Activated naive CD8-positive, alpha-beta T cell treated with anti-CD3 and anti-CD28 coated beads, Interleukin-2, amount 50 U/mL, for 24 hours (primary cell): ENCODE measurements at places on chromosomes 6 and 20.
A peak's percentile ranks its signal among the peaks of the same experiment; 100 is the strongest.

DNA sequence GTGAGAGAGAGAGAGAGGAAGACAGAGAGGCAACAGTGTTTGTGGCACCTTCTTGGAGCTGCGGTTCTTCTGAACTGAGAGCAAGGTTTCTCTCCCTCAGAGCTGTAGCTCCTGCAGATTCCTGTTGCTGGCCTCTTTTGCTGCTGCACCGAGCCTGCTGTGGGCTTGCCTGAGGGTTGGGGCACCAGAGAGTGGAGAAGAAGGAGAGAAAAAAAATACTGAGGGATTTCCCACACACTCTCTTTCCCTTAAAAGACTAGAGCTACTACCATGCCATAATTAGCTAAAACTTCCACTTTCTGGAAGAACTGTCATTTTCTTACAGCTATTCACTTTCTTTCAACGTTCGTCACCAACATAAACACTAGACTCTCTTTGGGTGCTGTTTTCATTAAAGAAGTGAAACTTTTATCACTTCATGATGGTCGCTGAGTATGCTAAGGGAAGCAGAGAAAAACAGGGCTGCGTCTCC lies 18.2 kb upstream of the ECI2 start:
- H3K36me3 ChIP-seq = no peaks in the 10 kb centered on the region
- no peak overlapping the region for H3K27ac ChIP-seq
- no peak overlapping the region for H3K4me3 ChIP-seq
- peaks cover 1% of the 10 kb centered on the region for H3K27me3 ChIP-seq
- no peak for DNase-seq

- peaks cover 33% of the 10 kb centered on the region for H3K36me3 ChIP-seq
- H3K27ac ChIP-seq = no peak overlapping the region
- no peaks in the 10 kb centered on the region for H3K4me1 ChIP-seq
- H3K4me3 ChIP-seq = no peak overlapping the region
Measured at GRCh38 chr20:13416531-13416930, 195.5 kb downstream of the ISM1 start.

DNA sequence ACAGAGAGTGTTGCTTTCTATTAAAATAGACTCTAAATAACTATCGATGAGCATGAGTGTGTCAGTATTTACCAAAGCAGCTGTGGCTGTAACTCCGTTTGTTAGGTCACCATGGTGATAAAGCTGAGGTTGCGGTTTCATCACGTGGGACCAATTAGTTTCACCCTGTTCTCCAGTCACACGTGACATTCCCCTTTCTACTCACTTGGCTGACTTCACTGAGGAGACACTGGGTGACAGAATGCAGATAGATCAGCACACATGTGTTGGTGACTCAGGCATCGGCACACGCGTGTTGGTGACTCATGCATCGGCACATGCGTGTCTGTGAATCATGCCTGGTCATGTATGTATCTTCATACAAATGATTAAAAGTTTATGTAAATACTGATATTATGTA lies 285.4 kb downstream of the THBS2 start:
- no peaks in the 10 kb centered on the region for H3K36me3 ChIP-seq
- H3K4me1 ChIP-seq = no peaks in the 10 kb centered on the region
- no peak overlapping the region for H3K27ac ChIP-seq
- DNase-seq = no peak

DNA sequence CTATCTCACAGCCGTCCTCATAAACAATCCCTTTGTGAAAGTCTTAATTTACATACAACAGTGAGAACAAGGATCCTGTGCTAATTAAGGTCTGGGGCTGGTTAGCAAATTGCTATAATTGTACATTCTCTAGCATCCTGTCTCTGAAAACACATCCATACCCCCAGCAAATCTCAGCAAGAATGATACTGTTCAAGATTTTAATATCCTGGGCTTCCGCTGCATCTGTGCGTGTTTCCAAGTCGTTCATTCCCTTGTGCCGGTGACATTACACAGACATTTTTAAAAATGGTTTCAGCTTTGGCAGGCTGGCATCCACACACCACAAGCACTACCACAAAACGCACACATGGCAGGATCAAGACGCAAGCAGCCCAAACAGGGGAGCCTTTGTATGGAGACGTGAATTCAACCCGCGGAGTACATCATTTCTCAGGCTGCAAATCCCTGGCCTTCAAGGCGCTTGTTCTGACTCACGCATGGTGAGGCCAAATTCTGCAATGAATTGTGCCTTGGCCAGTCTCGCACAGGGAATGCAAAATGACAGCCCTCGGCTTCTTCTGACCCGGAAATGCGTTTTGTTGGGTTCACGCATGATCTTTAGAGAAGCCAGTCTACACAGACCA lies 20.3 kb downstream of the ZMYND8 start:
- no peaks in the 10 kb centered on the region for H3K27me3 ChIP-seq
- DNase-seq = no peak
- H3K36me3 ChIP-seq = peaks cover 25% of the 10 kb centered on the region
- H3K4me1 ChIP-seq = peaks cover 41% of the 10 kb centered on the region
- H3K4me3 ChIP-seq = no peak overlapping the region
- H3K27ac ChIP-seq = no peak overlapping the region

DNA sequence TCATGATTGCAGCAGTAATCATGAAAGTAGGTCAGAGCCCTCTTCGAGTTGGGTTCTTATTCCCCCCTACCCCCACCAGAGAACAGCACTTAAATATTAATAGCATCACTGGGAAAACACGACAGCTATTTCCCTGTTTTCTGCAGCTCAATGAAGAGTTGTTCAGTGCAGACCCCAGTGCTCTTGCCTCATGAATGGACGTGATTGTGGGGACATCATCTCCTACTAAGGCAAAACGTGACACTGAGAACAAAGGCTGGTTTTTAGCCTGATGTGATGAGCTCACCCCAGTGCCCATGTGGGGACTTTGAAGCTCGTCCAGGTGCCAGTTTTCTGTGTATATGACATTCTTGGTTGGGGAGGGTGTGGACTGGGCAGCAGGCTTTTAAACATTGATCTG lies 105.9 kb downstream of the SLC35F1 start:
- H3K27me3 ChIP-seq = peaks cover 4% of the 10 kb centered on the region
- no peak overlapping the region for H3K27ac ChIP-seq
- H3K4me3 ChIP-seq = no peak overlapping the region
- no peaks in the 10 kb centered on the region for H3K4me1 ChIP-seq
- H3K36me3 ChIP-seq = no peaks in the 10 kb centered on the region

GRCh38 chr20:45833030-45833882 lies at the start of gene SNX21:
SNX21 (plus strand) TSS chr20:45833799; CDS start chr20:45833920, 121 bp downstream.
- peak within 1 kb of the TSS; percentile 75 for H3K4me3 ChIP-seq
- H3K4me1 ChIP-seq = peaks cover 9% of the 10 kb centered on the region
- no peaks in the 10 kb centered on the region for H3K36me3 ChIP-seq
- no peak within 1 kb of the TSS for H3K27ac ChIP-seq
- peak; percentile 35 for DNase-seq

- peaks cover 2% of the 10 kb centered on the region for H3K36me3 ChIP-seq
- H3K27ac ChIP-seq = peak overlapping the region; percentile 65
- peak; percentile 45 for DNase-seq
- no peaks in the 10 kb centered on the region for H3K27me3 ChIP-seq
- H3K4me1 ChIP-seq = peaks cover 87% of the 10 kb centered on the region
- no peak overlapping the region for H3K4me3 ChIP-seq
Measured at GRCh38 chr6:112037783-112038216, 16.1 kb upstream of the CCN6 start.

GRCh38 chr6:72421387-72421786 lies 200.5 kb upstream of the KCNQ5 start:
- no peak overlapping the region for H3K4me3 ChIP-seq
- H3K27ac ChIP-seq = no peak overlapping the region
- H3K27me3 ChIP-seq = peaks cover 2% of the 10 kb centered on the region

DNA sequence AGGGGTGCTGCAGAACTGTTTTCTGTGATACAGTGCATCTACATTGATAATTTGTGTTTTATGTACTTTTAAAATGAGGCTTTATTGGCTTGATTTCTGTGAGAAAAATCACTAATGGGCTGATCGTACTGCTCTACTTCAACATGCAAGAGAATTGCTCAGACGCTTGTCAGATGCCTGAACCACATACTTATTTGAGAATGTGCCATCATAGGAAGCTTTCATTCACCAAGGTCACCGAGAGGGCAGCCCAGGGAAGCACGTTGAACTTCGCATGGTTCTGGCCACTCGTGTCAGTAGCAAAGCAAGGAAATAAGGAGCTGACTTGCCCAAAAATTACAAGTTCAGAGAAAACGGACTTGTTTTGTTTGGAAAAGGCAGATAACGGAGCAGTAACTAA lies 168.5 kb upstream of the AKAP12 start:
- H3K27ac ChIP-seq = no peak overlapping the region
- H3K36me3 ChIP-seq = peaks cover 66% of the 10 kb centered on the region
- H3K4me3 ChIP-seq = no peak overlapping the region
- no peak for DNase-seq
- H3K27me3 ChIP-seq = no peaks in the 10 kb centered on the region

GRCh38 chr6:134449004-134449403 lies 131.1 kb upstream of the SGK1 start:
- H3K36me3 ChIP-seq = no peaks in the 10 kb centered on the region
- no peak for DNase-seq
- no peaks in the 10 kb centered on the region for H3K27me3 ChIP-seq
- H3K4me1 ChIP-seq = peaks cover 15% of the 10 kb centered on the region

GRCh38 chr6:142210606-142211005 lies 63.5 kb downstream of the VTA1 start:
- no peak for DNase-seq
- peaks cover 68% of the 10 kb centered on the region for H3K36me3 ChIP-seq
- H3K27ac ChIP-seq = no peak overlapping the region
- H3K4me3 ChIP-seq = no peak overlapping the region
- no peaks in the 10 kb centered on the region for H3K27me3 ChIP-seq

DNA sequence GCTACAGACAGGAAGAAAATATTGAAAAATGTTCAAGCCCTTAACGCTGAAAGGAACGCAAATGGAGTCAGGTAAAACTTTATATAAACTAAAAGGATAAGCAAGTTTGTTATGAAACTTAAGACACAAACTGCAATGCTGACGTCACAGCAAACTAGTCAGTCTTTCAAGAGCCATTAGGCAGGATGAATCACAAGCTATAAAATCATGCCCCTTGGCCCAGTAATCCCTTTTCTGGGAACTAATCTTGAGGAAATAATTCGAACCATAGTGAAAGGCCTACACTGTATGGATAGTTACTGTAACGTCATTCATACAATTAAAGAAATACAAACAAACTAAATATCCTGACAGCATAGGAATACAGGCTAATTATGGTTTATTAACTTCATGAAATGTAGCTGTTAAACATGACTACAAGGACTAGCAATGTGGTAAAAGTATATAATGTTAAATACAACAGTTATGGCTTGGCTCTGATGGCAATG lies 42.7 kb upstream of the HINT3 start:
- H3K4me1 ChIP-seq = peaks cover 33% of the 10 kb centered on the region
- no peak for DNase-seq
- peaks cover 25% of the 10 kb centered on the region for H3K36me3 ChIP-seq
- no peak overlapping the region for H3K4me3 ChIP-seq

GRCh38 chr6:170152124-170152926 lies 138.6 kb downstream of the DLL1 start:
- no peak overlapping the region for H3K4me3 ChIP-seq
- no peak overlapping the region for H3K27ac ChIP-seq
- peaks cover 46% of the 10 kb centered on the region for H3K4me1 ChIP-seq
- peaks cover 10% of the 10 kb centered on the region for H3K27me3 ChIP-seq
- no peaks in the 10 kb centered on the region for H3K36me3 ChIP-seq

GRCh38 chr6:84763886-84764331 lies 489 bp downstream of the TBX18 start:
- peaks cover 7% of the 10 kb centered on the region for H3K4me1 ChIP-seq
- H3K36me3 ChIP-seq = peaks cover 7% of the 10 kb centered on the region
- no peak overlapping the region for H3K27ac ChIP-seq
- peak overlapping the region; percentile 65 for H3K4me3 ChIP-seq

DNA sequence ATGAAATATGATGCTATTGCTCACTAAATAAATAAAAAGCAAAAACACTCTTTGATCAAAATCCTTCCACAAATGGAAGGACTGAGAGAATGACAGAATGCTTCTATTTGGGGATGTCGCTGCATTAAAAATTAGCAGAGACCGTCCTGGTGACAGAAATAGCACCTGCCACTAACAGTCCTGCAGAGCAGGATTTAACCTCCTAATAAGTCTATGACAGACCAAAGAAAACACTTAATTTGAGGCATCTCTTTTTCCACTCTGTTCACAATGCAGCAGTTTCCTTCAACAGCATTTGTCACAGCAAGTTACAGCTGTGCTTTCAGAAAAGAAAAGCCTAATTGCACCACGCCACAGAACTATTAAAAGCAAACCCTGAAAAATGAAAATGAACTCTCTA lies 140.6 kb upstream of the BEND6 start:
- DNase-seq = no peak
- H3K27ac ChIP-seq = no peak overlapping the region
- no peak overlapping the region for H3K4me3 ChIP-seq

DNA sequence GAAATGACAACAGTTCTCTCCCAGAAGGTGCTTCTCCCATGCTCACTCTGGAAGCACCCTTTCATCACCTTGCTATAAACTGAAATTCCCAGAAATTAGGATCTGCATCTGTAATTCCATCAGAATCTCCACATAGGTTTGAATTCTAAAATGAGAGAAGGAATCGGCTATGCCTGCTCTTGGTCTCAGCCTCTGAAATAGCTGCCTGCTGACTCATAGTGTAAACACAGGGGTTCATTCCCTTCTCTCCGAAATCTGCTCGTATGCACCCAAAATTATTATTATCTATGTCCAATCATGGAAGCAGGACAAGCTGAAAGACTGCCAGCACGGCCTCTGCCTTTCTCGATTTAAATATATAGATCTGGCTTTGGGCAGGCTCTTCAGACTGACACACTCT lies 74.6 kb upstream of the TAB2 start:
- H3K36me3 ChIP-seq = peaks cover 5% of the 10 kb centered on the region
- no peaks in the 10 kb centered on the region for H3K27me3 ChIP-seq
- H3K4me1 ChIP-seq = peaks cover 10% of the 10 kb centered on the region
- no peak overlapping the region for H3K4me3 ChIP-seq
- H3K27ac ChIP-seq = no peak overlapping the region

DNA sequence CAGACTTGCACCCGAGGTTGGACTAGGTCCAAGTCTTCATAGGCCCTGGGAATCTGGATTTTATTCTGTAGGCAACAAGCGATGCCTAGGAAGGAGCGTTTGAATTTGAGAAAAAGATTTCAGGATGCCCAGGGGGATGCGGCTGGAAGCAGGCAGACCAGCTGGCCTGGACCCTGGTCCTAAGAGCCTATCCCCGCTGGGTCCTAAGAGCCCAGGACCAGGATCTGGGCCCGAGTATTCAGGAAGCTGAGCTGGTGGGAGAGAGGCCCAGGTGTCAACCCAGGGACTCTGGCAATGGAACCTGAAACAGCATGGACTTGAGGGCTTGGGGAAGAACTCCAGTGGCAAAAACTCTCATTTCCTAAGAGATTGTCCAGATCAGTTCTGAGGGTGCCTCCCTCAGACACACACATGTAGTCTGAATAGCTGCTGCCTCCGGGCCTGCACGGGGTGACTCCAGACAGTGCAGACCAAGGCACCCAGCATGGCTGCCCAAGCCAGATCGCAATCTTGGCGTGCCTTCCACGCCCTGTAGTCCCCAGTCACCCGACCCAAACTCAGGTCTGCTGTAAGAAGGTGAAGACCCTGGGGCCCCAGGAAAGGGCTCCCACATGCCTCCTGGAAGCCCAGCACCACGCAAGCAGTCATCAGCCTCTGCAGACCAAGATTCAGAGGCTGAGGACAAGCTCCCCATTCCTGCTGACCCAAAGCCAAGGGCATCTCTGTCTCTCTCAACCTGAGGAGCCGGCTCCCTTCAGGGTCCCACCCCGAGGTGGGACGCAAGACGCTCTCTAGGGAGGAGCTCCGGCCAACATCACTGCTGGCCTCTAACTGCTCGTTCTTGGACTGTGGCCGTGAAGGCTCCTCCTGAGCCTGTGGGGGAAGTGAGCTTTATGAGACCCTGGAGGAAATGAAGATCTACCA lies 34.4 kb downstream of the RRBP1 start:
- H3K27ac ChIP-seq = no peak overlapping the region
- no peaks in the 10 kb centered on the region for H3K27me3 ChIP-seq
- no peak for DNase-seq
- H3K4me1 ChIP-seq = peaks cover 28% of the 10 kb centered on the region
- H3K4me3 ChIP-seq = no peak overlapping the region
